ENCODE measurements at places on chromosomes 4 and X.

DNA sequence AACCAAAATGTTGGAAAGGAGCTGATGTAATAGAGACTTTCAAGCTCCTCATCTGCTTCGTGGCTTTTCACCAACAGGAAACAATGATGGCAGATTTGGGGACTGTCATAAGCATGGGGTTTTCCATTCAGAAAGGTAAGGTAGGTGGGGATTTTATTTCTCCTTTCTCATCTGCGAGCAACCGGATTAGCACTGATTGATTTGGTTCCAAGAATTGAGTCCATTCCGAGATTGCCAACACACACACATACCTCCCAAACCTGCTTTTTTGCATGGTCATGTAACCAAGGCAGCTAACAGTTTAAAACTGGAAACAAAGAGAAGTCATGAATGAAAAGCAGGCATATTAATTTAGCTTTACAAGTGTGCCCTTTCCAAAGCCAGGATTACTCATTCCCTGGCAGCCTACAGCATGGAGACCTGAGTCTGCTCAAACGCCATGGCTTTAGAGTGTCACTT lies 63.0 kb upstream of the LNX1 start:
- no peak for DNase-seq

DNA sequence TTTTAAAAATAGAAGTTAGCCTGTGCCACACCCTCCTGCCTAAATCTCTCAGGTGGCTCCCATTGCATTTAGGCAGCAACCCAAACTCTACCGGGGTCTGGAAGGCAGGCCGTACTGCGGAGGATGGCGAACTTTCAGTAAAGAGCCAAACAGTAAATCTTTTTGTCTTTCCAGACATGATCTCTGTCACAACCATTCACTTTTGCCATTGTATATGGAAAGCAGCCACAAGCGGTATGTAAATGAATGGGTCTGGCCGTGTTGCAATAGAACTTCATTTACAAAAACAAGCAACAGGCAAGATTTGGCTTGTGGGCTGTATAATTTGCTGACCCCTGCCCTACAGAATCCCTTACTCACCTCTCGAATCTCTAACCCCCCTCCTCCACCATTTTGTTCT lies 3.3 kb downstream of the RADX start:
- no peak for DNase-seq

- no peak for DNase-seq
Observed at GRCh38 chr4:147090486-147090885, 144.8 kb upstream of the TTC29 start.

- peak; percentile 50 for DNase-seq
Observed at GRCh38 chrX:153303276-153304262, 18.0 kb downstream of the PNMA6F start.

- DNase-seq, result peak; percentile 62
Observed at GRCh38 chr4:3527101-3527913, 4.9 kb downstream of the LRPAP1 start.

DNA sequence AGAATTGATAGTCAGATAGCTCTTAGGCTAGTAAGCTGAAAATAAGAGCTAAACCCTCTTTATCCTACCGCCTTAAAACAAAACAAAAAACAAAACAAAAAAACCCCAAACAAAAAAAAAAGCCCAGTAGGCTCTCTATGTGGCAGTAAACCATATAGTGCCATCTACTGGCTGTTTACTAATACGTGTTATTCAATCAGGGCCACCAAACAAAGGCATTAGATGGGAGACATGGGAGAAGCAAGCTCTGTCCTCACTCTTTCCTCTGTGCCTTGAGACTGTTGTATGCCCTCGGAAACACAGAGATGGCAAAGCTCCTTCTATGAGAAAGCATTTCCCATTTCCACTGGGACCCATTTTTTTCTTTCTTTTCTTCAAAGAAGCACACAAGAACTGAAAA lies 148.8 kb upstream of the MID1 start:
- no peak for DNase-seq

- no peak for DNase-seq
Observed at GRCh38 chr4:174023641-174024040, 259.8 kb downstream of the FBXO8 start.

- DNase-seq, result no peak
Observed at GRCh38 chrX:134431894-134432293, 28.1 kb upstream of the HPRT1 start.

GRCh38 chr4:78797777-78798284 lies 21.7 kb downstream of the BMP2K start:
- no peak for DNase-seq

GRCh38 chr4:69377562-69377961 lies 97.3 kb downstream of the UGT2B28 start:
- no peak for DNase-seq

- no peak for DNase-seq
Observed at GRCh38 chrX:119343856-119344255, 55.3 kb upstream of the SLC25A43 start.

DNA sequence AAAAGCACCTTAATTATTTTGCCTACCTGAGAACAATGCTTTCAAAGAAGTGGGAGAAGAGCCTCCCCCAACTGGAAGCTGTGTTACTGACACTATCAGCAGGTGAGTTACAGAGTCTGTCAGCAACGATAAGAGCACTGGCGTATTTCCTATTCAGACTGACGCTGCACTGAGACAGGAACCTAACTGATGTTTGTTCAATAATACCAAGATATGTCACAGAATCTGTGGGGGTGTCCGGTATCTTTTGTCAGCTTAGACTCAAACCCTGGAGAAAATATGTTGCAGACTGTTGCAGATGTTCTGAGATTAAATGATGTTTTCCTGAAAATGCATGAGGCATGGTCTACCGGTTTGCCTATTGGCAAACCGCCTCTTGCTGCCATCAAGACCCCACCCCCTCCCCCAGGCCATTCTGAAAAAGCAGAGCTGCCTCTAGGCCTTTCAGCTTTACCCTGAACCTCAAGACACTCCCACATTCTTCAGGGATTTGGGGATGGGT lies 115.2 kb upstream of the KIT start:
- DNase-seq, result no peak

DNA sequence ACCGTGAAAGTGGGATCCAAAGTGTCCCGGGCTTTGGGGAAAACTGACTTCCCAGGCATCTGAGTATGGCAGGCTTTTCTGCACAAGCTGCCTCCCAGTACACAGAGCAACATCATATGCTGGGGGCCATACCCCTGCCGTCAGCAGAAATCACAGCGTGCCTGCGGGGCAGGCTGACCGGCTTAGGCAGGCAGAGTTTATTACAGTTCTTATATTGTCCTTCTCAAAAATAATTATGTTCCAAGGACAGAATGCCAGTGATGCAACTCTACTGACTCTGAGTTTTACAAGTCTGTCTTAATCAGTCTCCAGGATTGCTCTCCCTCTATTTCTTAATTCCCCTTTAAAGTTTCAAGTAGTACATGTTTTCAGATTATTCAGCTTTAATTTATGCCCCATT lies 37.0 kb downstream of the IL21 start:
- DNase-seq, result no peak

DNA sequence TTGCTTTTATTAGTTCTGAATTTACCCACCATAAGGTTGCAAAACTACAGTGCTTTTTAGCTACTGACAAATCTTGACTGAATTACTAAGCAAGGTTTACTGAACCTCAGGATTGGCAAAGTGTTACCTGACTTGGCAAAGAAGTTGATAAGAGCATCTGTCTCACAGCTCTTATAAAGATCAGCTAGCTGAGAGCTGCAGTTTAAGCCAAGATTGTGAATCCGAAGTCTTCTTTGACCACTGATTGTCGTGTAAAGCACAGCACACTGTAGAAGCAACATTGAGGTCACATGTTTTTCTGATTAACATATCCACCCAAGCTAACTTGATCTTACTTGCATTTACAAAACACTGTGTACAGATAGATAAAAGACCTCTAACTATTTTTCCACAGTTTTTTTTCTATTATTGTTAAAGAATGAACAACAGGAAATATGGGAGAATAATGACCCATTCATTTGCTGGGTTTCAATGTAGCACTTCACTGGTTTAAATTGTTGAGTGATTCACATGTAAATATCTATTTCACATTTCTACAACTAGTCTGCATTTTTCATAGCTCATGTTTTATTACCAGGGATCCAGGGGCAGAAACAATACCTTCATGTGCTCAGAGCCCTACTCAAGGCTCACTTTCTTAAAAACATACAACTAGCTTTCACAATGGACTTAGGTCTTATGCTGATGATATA lies 54.0 kb downstream of the METTL14 start:
- no peak for DNase-seq

DNA sequence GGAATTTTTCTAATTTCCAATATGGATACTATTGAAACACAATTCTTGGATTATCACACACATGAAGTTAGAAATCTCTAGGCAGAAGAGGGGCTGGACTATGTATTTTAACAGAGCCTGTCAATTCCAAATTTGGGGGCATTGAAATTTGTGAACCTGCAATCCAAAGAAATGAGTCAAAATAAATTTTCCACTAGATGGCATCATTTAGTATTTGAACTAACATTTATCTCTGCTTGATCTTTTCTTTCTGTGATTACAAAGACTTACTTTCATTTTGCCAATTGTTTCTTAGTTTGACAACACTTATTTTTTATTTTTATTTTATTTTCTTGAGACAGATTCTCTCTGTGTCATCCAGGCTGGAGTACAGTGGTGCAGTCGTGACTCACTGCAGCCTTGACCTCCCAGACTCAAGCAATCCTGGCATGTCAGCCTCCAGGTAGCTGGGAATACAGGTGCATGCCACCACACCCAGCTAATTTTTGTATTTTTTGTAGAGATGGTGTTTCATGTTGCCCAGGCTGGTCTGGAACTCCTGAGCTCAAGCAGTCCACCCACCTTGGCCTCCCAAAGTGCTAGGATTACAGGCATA lies 2.7 kb upstream of the PYURF start:
- DNase-seq, result no peak

DNA sequence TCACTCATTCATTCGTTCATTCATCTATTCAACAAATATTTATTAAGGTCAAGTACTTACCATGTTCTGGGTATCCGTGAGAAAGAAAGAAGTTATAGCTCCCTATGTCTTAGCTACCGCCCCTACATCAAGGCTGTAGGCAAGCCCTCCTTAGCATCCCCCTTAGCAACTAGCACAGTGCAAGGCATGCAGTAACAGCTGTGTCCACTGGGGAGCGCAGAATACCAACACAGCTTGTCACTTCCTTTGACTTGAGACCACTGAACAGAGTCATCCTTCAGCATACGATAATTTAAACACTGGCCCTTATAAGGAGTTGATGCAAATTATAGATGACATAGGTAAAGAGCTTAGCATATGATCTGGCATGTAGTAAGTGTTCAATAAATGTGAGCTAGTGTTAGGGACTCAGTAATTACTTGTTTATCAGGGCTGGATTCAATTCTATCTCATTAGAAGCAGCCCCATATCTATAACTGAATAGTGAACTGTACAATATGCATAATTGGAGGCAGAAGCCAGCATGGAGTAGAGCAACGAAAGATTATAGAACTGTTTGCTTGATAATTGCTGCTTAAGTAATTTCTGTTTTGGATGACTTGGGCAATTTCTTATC lies 8.7 kb downstream of the KIAA1210 start:
- no peak for DNase-seq

DNA sequence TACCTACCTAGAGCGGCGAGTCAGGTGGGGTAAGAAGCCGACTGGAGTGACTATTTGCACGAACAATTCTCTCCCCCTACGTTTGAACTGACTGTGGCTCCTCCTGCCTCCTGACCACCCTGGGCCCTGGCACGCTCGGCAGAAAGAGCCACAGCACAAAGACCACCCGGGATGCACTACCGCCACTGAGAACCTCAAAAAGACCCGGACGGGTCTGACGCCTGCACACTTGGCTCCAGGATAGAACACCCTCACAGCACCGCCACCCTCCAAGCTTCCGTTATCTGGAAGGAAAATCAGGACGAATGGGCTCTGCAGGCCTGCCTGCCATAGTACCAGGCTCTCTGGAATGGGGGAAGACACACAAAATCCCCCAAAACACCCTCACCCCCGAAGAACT lies 2.2 kb downstream of the LRPAP1 start:
- DNase-seq, result peak; percentile 71

DNA sequence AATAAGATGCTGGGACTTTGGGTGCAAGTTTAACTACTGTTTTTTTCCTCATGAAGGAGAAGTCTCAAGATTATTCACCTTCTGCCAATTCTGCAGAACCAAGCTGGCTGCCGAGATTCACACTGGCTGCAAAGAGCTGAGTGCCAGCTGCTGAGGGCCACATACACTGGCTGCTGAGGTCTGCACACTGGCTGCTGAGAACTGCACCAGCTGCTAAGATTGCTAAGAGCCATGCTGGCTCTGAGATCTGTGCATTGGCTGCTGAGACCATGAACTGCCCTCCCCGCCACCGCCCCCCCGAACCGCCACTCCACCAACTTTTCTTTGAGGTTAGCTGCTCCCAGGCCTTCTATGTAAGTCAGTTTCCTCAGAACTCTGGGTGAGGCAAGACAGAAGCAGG lies 330.3 kb downstream of the CBLL2 start:
- DNase-seq, result no peak

DNA sequence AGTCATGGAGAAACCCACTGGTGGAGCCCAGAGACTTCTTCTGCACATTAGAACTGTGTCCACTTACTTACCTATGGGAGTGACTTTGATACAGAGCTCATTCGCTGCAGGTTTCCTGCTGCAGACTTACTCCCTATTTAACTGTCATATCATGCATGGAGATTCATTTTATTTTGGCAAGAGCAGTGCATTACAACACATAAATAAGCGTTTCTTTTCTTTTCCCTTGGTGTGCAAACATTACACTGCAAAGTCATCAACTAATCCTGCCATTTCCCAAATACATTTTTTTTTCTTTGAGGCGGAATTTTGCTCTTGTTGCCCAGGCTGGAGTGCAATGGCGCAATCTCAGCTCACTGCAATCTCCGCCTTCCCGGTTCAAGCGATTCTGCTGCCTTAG lies 230.9 kb upstream of the SFRP2 start:
- no peak for DNase-seq

DNA sequence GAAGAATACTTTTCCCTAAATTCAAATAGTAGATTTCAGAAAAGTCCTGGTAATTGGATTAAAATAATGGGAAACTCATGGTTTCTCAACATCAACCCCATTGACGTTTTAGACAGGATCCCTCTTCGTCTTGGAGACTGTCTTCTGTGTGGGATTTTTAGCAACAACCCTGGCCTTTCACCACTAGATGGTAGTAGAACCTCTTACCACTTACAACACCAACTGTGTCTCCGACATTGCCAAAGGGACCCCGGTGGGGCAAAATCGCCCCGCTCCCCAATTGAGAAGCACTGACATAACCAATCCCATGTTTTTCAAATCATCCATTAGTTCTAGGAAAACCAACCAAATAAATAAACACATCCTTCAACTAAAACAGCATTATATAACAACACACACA lies 16.9 kb upstream of the ANOS1 start:
- DNase-seq, result no peak

- DNase-seq, result no peak
Observed at GRCh38 chrX:53004811-53005210, 43.8 kb upstream of the GPR173 start.

GRCh38 chrX:102711872-102712215 lies 404 bp upstream of the GPRASP2 start:
- DNase-seq, result peak; percentile 71

GRCh38 chr4:179671609-179672008 lies 2229.4 kb upstream of the AGA start:
- no peak for DNase-seq
